ENCODE measurements at places on chromosomes 1 and 21. TPM values are rescaled to one million over a fixed set of nuclear protein-coding genes. Genes with fewer than 3 reads are reported as not detected.
A peak's percentile ranks its signal among the peaks of the same experiment; 100 is the strongest.

Gene NBPF14
- polyA plus RNA-seq = 13.9 TPM

Gene BMP8A
- polyA plus RNA-seq = not detected

Gene LRRC52
- polyA plus RNA-seq = not detected

Gene SIM2
- not detected for polyA plus RNA-seq

Gene CELSR2
- polyA plus RNA-seq = 7.9 TPM

Gene OR2T35
- not detected for polyA plus RNA-seq

Gene L1TD1
- polyA plus RNA-seq = 4.9 TPM

Gene OR6N1
- not detected for polyA plus RNA-seq

Gene TCHHL1
- polyA plus RNA-seq = not detected

Gene ODF2L
- polyA plus RNA-seq = 16.7 TPM

Gene S100A10
- polyA plus RNA-seq = 2,964 TPM

GRCh38 chr1:47951026-47951425 lies 46.2 kb downstream of the TRABD2B start:
- DNase-seq = no peak

DNA sequence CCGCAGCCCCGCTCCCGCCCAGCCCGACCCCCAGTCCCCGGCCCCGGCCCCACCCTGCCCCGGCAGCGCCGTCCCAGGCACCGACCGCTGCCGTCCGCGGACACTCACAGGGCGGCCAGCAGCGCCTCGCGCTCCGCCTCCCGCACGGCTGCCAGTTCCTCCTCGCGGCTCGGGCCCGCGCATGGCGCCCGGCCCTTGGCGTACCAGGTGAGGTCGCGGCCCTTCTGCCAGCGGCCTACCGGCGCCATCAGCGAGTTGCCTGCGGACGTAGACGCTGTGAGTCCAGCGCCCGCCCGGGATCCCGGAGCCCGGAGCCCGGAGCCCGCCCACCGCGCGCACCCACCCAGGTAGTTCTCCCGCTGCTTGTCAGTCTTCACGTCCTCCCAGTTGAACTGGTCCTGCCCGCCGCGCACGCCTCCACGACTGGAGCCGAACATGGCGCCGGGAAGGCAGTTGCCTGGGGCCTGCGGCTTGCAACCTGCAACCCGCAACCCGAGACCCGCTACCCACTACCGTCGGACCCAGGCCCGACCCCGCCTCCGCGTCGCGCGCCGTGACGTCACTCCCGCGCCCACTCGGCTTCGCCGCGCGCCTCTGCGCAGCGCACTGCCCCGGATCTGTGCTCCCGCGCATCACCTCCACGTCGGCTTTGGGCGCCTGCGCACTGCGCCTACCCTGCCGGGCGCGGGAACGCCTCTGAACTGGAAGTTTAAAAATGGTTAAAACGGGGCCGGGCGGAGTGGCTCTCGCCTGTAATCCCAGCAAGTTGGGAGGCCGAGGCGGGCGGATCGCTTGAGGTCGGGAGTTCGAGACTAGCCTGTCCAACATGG lies at the start of gene C1orf35:
Gene C1orf35 (minus strand): TSS at position 535 of the 830 bp plus-strand sequence. CDS start 98 bp downstream, at position 437.
- peak; percentile 71 for DNase-seq

DNA sequence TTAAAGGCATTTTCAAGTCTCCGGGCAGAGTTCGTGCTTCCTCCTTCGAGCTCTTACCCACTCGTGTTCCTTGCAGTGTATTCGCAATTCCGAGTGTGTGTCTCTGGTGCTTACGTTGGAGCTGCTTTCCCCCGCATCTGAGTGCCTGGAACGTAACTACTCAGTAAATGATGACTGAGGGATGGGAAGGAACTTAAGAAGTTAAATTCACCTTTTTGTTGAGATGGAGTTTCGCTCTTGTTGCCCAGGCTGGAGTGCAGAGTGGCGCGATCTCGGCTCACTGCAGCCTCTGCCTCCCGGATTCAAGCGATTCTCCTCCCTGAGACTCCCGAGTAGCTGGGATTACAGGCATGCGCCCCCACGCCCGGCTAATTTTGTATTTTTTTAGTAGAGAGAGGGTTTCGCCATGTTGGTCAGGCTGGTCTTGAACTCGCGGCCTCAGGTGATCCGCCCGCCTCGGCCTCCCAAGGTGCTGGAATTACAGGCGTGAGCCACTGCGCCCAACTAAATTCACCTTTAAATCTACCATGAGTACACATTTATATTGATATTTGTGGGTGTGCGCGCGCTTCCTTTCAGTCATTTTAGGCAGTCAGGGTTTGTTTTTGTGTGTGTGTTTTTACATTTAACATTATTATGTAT lies 837 bp downstream of the NDUFS5 start:
- no peak for DNase-seq

DNA sequence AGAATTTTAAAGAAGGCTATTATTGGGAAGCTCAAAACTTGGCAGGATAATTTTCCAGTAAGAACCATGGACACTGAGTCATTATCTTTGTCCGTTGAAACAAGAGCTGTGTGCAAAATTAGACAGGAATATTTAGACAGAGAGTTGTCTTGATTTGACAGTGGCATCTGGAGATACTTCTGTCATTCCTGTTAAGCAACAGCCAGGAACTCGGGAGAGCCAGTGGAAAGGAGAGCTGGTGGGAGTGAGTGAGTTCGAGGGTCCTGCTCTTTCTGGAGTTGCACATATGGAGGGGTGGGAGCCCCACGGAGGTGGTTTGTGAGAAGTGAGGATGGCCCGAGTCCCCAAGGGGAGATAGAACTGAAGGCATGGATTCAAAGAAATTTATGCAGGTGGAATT lies 3.1 kb downstream of the COQ8A start:
- DNase-seq = no peak

DNA sequence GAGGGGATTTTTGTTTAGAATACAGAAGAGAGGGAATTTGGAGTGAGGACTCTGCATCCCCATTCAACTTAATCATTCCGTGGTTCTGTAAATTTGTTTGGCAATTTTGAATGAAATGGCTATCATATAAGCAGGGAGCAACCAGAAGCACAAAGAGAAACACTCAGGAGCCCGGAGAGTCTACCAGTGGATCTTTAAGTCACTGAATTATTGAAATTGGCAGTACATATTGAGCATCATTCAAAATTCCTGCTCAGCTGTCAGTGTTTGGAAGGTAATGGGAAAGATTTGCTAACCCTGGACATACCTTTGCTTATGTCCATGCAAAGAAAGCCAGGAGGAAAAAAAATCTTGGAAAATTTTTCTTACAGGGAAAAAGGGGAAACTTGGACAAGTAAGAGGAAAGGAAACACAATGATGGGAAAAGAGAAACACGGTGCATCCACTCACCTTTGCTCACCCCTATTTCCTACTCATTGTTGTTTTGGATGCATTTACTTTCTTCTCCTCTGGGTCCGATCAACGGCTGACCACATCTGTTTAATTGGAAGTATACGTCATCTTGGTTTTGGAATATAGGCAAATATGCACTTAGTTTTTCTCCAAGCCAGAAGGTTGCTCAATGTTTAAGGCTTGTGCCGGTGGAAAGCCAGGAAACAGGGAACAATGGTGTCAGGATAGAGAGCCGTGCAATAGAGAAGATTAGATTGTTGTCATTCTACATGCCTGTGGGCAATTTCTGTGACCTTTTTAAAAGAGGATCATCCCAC lies 243.0 kb upstream of the LYPLAL1 start:
- no peak for DNase-seq

GRCh38 chr21:35309316-35309715 lies 260.2 kb upstream of the RUNX1 start:
- DNase-seq = no peak

DNA sequence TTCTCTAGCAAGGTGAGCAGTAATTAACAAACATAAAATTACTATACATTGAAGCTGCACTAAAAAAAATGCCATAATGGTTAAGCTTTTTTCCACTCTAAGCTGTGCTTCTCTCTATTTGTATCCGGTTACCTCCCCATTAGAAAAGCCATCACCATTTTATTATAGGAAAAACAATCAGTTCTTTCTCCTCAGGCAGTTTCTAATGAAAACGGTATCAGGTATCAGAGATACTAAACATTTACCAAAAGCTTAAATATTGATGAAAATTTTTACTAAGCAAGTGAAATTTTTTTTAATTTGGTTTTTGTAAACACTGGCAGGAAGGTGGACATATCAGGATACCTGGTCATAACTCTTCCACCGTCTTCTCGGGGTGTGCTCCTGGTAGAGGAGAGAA lies 14.2 kb downstream of the NTPCR start:
- DNase-seq = no peak

DNA sequence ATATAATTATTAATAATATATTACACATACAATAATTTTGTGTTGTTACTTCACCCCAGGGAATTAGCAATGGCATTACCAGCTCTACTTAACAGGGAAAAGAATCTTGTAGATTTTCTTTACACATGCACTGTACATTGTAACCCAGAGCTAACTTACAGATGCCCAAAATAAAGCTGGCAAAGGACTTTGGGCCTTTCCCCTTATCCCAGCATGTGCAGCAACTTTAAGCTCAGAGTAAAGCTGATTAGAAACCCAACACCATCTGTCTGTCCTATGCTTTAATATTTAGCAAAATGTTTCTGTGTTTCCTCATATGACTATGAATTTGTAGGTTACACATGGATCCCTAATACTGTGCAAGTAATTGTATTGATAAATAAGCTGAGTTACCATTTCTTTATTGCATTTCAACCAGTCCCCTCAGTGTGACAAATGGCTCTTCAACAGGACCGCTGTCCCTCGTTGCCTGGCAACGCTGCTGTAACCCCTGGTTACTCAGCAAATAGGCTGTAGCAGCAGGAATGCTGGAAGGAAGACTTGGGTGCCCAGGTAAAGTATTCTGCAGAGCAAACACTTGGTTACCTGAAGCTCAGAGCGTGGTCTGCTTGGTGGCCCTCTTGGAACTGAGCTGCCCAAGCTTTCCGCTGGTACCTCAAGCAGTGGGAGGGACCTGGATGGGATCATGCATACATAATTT lies at the start of gene USH2A:
Gene USH2A (minus strand): TSS at position 628 of the 700 bp plus-strand sequence. CDS start 1,112 bp downstream, outside the sequence.
- DNase-seq = no peak

GRCh38 chr1:38872401-38873026 lies 634 bp downstream of the MYCBP start:
- no peak for DNase-seq

DNA sequence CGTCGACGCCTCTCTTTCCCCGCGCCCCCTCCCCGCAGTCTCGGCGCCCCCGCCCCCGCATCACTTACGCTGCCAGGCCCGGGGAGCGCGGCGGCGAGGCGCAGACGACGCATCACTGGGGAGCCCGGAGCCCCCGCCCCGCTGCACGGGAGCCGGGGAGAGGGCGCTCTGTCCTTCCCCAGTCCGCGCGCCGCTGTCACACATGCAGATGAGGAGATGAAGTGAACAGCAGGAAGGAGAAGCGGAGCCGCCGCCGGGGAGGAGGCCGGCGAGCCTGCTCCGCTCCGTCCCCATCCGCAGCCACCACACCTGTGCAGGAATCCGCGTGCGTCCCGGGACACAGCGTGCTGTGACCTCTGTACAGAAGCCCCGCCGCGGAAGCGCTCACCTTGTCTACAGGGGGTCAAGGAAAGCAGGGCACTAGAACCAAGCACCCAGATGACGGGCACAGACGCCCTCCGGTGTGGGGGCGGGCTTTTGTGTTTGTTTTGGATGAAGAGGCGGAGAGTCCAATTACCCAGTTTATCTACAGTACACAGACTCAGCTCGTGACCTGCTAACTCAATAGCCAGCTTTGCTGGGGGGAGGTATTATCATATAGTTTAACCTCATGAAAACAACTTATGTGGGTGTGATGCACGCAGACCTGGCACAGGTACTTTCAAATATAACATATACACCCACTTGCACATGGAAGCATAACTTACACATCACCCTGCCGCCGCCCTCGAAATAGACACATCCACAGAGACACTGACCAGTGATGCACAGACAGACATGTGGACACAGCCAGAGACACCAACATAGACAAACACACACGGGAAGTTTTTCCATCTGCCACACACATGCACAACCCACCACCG lies 12.4 kb downstream of the KLHDC8A start:
- DNase-seq = no peak

DNA sequence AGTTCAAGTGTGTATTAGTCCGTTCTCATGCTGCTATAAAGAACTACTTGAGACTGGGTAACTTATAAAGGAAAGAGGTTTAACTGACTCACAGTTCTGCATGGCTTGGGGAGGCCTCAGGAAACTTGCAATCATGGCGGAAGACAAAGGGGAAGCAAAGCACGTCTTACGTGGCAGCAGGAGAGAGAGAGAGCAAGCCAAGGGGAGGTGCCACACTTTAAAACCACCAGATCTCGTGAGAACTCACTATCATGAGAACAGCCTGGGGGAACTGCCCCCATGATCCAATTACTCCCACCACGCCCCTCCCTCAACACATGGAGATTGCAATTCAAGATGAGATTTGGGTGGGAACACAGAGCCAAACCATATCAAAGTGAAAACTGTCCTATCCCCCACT lies 4.1 kb upstream of the MIS18A start:
- no peak for DNase-seq

- no peak for DNase-seq
These were observed 20.9 kb downstream of the SLC9A1 start for GRCh38 chr1:27133991-27134390.

- no peak for DNase-seq
These were observed 29.5 kb upstream of the DMRTA2 start for GRCh38 chr1:50452700-50453099.

GRCh38 chr1:4066860-4067599 lies 167.0 kb upstream of the C1orf174 start:
- DNase-seq = no peak

GRCh38 chr1:25549273-25550154 lies 6.1 kb downstream of the LDLRAP1 start:
- peak; percentile 82 for DNase-seq

DNA sequence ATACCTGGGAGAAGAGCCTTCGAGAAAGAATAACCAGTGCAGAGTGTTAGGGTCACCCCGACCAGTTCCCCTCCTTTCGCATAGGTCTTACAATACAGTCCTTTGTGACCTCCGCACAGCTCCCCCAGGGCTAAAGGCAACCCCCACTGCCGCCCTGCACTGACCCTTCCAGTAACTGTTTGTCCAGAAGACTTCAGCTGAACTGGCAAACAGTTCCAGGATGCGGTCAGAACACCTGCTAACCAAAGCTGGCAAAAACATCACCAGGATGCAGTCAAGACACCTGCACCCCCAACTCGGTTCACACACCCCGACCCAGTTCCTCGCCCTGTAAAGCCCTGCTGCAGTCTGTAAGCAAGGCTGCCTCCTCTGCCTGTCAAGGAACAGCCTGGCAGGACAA lies 6.4 kb upstream of the EVA1B start:
- DNase-seq = no peak

DNA sequence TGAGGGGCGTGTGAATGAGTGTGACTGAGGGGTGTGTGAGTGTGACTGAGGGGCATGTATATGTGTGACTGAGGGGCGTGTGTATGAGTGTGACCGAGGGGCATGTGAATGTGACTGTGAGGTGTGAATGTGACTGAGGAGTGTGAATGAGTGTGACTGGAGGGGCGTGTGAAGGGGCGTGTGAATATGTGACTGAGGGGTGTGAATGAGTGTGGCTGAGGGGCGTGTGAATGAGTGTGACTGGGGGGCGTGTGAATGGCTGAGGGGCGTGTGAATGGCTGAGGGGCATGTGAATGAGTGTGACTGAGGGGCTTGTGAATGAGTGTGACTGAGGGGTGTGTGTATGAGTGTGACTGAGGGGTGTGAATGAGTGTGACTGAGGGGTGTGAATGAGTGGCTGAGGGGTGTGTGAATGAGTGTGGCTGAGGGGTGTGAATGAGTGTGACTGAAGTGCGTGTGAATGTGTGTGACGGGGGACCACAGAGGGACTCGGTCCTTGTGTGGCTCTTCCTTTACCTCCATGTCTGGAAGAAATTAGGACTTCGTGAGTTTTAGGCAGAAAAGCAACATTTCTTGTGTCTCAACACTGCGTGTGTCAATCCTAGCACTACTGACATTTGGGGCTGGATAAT lies 105.8 kb downstream of the GLIS1 start:
- DNase-seq = no peak

Data from foreskin keratinocyte (primary cell).